IMR-90 (cell line): ENCODE measurements at places on chromosomes 6 and 20. TPM values are rescaled to one million over a fixed set of nuclear protein-coding genes. Genes with fewer than 3 reads are reported as not detected.

The BPIFB1 gene
- not detected in 2 replicates for total RNA-seq

The PDE7B gene
- total RNA-seq = 12.4 and 15.6 TPM in 2 replicates

The NRN1 gene
- total RNA-seq = 0.28 TPM in 1 of 2 replicates, not detected in the other

The CTAGE9 gene
- not detected in 2 replicates for total RNA-seq

The ANGPT4 gene
- not detected in 2 replicates for total RNA-seq

- no peak for DNase-seq
Measured at GRCh38 chr6:170062915-170063241, 228.0 kb downstream of the DLL1 start.

DNA sequence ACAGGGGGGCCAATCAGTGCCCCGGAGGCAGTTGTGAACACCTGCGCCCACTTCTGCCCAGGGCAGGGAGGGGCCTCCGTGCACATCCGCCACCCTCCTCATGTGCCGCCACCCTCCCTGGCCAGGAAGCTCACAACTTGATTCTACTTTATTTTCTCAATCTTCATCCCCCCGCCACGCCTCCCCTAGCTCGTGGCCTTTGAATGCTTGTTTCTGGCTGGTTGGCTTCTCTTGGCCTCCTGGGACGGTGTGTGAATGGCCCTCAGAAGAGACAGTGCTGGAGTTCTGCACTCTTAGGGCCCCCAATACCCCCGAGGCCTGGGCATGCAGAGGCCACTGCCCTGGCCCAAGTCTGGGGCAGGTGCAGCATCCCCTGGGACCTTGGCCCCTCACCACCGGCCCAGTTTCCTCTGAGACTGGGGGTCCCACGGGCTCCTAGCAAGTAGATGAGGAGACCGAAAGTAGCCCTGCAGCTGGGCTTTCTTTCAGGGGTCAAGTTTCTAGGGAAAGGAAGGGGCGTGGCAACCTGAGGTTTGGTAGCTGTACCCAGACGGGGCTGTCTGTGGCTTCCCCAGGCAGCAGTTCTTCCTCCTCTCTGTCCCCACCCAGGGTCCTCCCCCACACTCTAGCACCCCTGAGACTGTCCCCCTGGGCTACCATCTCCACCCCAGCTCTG is 1.3 kb downstream of the RGS19 start:
- no peak for DNase-seq

DNA sequence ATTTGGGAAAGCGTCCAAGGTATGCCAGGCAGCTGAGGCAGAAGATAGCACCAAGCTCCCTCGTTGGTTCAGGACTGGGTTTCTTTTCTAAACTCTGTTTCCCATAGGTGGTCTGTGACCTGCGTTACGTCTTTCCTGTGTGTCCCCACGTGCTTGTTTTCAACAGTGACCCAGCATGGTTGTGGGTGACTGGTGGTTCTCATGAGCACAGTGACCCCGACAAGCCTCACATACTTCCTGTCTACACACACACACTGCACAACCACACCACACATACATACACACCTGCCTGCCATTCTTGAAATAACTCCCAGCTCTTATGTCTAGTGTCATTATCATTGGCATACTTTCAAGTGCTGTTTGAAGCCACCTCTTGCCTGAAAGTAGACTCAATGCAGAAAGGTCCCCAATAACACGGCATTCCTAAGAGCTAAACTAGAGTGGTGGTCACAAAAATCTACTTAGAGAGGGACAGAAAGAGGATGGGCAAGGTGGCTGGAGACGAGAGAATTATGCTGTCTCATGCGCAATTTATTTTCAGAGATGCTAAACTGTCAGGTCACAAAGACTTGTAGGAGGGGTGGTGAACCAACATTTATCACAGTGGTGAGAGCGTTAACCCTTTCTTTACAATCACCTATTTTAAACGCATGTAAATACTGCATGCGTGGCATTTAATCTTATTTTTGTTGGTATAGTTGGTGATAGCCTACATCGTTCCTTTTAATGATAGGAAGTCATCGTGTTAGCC is 66.7 kb downstream of the GCNT2 start:
- no peak for DNase-seq

- DNase-seq = no peak
Measured at GRCh38 chr6:124879110-124879991, 82.9 kb upstream of the RNF217 start.

DNA sequence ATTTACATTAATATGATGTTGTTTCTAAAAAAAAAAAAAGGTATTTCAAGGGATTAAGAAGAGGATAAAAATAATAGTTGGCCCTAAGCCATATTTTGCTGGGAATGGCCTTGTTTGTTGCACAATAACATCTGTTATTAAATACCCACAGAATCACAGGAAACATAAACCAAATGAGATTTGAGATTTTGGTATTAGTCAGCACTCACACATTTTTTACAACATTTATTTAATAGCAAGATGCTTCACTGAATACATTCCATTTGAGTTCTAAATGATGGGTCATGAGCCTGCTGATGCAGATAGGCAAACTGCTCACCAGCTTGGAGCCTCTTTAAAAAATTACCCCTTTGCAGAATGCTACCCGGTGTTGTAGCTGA is 92.9 kb upstream of the ENPP5 start:
- DNase-seq = peak; percentile 20

GRCh38 chr6:45946352-45946751 is 69.3 kb downstream of the CLIC5 start:
- DNase-seq = peak; percentile 72

- no peak for DNase-seq
Measured at GRCh38 chr6:34412016-34412415, 13.9 kb downstream of the RPS10 start.

DNA sequence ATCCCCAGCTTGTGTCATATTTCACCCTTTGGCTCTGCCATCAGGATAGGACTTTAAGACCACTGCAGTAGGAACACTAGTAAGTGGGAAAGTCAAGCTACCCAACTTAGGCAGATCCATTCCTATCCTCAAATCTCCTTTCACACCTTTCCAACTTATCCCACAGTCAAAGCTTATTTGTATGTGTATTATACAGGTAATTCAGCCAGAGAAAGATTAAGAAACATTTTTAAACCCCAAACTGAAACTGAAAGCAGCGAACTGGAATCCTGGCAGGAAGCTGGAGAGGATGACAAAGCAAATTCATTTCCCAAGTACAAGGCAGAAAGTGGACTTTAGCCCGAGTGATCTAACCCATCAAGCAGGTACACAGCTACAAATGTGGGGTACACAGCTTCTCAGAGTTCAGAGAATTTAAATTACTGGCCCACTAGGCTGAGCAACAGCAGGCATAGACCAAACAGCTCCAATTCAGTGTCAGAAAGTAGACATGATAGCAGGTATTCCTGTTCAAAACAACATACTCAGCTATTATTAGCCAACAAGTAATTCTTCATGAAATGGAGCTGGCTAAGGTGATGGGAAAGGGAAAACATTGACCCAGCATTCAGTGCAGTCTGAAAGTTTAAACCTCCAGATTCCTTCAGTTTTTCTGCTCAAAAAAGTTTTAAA is 39.1 kb downstream of the ILRUN start:
- DNase-seq = peak; percentile 89

DNA sequence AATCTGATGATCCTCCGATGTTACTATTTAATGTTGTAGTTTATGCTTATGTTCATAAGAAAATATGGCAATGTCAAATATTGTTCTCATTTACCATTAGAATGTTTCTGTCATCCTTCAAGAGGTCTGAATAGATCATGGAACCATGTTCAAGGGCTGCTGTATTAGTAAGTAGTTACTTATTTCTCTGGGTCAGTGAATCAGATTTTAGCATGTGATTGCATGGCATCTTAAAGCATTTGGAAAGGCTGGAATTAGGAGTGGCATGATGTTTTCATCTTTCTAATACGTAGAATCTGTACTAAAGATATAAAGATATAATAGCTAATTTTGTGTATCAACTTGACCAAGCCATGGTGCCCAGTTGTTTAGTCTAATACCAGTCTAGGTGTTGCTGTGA is 40.5 kb upstream of the NKX2-4 start:
- no peak for DNase-seq

DNA sequence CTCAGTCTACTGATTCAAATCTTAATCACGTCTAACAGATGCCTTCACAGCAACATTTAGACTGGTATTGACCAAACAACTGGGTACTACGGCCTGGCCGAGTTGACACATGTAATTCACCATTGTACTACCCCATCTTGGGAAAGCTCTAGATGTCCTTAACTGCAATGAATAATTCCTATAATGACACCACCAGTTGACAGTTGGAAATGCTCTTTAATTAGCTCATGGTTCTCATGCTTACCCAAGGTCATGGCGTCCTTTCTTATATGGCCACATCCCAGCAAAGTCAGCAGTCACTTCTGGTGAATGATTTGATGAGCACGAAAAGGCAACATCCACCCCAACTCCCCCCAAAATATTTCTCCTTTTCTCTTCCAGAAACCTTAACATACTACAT is 150.9 kb downstream of the MYLK4 start:
- DNase-seq = no peak

DNA sequence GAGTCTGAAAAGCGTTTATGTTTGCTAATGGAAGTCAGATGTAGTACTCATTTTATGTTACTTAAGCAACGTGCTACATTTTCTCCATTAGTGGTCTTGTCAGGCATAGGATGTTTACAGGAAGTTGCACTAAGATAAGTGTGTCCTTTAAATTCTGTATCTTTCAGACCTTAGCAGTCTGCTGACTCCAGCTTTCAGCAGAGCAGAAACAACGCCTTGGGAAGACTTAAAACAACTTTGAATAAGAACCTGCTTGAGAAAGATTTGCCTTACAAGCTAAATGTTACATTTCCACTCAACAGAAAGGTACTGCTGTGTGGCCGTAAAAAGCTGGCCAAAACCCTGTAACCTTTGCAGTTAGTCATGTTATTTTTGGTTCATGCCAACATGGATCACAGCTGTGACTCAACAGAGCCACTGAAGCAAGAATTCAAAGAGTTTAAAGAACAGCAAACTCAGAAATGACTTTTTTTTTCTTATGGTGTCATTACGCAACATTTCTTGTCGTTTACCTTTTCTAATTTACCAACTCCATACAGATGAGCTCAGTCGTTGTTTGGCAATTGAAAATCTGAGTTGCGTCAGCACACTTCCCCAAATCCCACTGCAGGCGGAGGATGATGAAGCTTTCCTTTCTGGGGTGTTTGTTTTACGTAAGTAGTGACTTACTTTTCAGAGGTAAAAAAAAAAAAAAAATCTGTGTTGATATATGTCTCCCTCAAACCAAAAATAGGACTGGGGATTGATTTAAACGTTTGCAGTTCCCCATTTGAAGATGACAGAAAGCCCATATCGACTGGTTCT is 27.9 kb upstream of the BMP6 start:
- DNase-seq = peak; percentile 97

GRCh38 chr6:39347206-39347605 is 24.7 kb upstream of the KCNK16 start:
- DNase-seq = no peak

DNA sequence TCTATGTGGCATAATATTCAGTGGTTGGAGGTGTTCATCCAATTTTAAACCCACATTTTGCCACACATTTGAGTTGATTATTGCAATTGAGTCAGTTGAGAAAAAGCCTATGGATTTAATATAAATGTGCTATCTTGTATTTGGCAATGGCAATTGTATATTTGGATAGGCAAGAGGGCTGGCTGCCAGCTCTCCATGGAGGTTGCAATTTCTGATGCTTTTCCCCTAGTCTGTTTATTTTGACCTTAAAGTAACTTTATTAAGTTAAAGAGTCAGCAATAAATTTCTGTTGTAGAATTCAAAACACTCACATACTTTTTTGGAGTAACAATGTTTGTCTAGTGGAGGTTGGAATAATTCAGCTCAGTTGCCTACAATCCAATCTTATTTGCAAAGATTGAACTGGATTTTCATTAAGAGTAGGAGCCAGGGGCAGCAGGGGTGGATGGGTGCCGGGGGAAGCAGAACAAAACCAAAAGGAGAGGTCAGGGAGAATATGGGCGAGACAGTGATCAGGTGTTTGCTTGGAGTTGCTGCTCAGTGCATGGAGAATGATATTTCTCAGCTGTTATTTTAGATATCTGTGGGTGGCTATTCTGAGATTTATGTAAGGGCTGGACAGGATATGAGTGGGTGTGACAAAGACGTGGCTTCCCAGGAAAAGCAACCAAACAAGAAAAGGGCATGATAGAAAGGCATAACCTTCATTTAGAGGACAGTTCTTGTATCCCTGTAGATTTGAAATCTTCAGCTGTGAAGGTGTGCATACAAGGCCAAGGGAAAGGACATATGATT is 163.0 kb downstream of the HDGFL1 start:
- DNase-seq = peak; percentile 60

DNA sequence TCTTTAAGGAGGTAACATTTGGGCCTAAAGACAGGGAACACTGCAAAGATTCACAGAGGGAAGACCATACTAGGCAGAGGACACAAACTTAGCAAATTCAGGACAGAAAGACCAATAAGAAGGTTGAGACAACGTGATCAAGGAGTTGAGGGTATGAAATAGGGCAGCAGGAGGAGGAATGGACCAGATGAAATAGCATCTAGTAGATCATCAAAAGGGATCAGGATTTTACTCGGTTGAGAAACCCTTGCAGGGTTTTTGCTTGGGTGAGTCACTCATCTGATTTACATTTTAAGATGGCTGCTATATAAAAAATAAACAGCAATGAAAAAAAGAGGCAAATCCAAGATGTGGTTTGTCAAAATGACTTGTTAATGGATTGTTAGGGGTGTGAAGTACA is 4.7 kb downstream of the BCLAF1 start:
- peak; percentile 77 for DNase-seq

DNA sequence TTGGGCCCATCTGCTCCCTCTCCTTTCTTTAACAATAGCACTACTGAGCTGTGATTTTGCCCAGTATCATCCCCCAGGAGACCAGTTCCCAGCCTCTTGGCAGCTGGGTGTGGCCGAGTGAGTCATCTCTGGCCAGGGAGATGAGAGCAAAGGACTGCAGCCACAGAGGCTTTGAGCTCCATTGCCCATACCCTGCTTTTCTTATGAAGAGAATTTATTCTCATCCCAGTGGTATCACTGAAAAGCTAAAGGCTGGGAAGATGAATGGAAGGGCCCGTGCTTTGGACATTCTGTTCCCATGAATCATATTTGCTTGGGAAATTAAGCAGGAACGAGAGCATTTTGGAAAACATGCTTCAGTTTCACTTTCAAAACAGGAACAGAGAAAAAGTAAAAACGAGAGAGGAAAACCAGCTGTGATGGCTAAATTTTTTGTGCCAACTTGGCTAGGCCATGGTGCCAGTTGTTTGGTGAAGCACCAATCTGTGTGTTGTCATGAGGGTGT is 14.9 kb downstream of the CST3 start:
- DNase-seq = peak; percentile 77

GRCh38 chr20:37423545-37423944 is 77.6 kb downstream of the SRC start:
- no peak for DNase-seq
